ENCODE measurements at places on chromosomes 7 and 10.

DNA sequence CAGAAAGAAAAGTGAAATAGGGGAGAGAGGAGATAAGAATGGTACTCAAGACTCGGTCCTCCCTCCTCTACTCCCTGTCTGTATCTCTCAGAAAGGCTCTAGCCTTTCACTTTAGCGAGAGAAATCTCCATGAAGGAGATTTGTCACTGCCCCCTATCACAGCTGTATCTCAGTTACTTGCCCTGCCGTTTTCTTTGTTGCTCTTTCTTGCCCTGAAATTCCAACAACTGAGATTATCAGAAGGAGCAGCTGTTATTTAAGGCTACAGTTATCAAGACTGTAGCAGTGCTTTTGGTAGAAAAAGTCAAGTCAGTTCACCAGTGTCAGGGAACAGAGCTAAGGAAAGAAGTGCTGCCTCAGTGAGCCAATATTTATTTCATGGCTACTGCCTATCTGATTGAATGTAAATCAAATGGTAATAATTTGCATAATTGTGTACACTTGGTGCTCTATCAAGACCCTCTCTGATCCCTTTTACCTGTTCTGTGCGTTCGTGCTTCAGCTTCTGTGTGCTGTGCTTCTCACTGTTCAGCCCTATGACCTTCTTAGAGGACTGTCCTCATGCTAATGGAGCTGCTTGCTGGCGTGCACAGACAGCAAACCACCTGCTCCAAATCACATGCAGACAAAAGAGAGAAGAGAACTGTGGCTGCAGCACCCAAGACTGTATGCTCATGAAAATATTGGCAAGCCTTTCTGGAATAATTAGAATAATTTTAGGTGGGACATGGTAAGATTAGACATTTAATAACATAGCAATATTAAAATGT lies 180.2 kb upstream of the FAM3C start:
- DNase-seq: no peak

DNA sequence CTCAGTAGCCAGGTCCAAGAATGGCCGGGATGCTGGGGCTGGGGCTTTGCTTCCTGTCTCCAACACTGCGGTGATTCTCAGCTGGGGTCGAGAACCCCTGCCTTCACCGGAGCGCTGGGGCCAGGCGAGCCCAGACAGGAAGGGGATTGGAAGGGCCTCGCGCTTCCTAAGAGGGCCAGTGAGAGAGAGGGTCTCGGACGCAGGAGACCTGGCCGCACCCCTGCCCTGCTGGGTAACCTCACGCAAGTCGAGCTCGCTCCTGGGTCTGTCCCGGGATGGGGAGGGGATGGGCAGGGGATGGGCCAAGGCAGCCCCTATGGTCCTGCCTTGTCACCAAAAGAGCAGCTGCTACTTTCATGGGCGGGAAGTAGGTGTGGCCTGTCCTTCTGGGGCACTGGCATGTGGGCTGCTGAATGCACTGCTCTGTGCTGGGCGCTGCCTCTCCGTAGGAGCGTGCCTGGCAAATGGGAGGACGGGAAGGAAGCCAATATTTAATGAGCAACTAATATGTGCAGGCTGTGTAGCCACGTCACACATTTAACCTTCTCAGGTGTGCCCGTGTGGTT lies 20.0 kb downstream of the KCNK18 start:
- DNase-seq: no peak

DNA sequence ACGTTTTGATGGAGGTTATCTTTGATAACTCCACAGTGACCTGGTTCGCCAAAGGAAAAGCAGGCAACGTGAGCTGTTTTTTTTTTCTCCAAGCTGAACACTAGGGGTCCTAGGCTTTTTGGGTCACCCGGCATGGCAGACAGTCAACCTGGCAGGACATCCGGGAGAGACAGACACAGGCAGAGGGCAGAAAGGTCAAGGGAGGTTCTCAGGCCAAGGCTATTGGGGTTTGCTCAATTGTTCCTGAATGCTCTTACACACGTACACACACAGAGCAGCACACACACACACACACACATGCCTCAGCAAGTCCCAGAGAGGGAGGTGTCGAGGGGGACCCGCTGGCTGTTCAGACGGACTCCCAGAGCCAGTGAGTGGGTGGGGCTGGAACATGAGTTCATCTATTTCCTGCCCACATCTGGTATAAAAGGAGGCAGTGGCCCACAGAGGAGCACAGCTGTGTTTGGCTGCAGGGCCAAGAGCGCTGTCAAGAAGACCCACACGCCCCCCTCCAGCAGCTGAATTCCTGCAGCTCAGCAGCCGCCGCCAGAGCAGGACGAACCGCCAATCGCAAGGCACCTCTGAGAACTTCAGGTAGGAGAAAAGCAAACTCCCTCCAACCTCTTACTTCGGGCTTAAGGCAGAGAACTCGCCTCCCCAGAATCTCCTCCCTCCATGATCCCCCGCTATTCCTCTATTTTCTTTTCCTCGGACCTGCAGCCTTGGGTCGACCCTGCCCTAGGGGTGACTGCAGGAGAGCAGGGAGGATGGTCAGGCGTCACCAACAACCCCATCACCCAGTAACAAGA lies at the start of gene SERPINE1:
Gene SERPINE1, plus strand, starts transcription at position 454 of the 809 bp plus-strand sequence. CDS start 1,290 bp downstream, outside the sequence.
- peak; percentile 98 for DNase-seq

DNA sequence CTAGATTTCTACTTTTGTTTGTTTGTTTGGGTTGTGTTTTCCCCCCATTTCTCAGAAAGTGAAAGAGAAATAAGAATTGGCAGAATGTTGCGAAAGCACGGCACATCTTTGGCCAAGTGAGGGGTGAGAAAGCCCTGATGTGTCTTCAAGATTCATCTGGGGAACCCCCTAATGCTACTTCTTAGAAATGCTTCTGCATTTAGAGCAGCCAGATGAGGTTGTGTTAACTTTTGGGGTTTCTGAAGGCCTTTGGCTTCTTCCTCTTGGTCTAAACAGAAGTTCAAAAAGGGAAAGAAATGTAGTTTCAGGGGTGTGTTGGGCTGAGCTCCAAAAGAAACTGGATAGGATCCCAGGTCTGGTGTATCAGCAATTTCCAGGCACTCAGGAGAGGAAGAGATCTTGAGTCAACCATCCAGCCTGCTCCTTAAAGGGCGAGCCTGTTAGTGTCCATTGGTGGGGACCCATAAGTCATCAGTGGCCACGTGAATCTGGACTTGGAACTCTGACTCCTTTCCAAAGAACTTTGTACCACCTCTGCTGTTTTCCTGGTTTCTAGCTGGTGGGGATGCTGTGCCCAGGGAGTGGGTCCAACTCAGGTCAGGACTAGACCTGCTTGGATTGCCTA lies 6.5 kb downstream of the DUSP5 start:
- peak; percentile 88 for DNase-seq
